ENCODE measurements at places on chromosomes 4 and X.

DNA sequence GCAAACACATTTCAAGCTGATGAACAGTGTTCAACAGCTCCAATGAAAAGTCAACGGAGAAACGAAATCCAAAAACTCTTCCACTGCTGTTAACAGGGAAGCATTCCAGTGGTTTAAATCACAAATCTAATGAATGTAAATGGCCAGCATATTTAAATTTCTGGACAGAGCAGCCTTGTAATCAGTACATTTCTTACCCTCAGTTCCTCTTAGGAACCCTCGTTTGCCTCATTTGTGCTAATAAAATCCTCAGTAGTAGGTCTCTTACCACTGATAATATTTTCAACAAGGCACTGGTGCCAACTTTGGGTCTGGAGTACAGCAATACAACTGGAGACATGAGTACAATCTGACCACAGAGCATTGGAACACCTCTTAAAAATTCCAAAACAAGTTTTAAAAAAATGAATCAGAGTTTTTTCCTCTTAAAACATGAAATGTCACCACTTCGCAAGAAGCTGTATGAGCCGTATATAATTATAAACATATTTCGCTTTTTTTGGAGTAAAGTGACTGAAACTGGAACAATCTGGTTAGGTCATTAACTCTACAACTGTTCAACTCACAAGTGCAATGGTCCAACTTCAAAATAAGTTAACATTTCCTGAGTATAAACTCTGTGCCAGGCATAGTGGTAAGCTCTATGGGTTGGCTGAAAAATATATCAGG is 211.2 kb downstream of the CPEB2 start:
- DNase-seq: no peak

DNA sequence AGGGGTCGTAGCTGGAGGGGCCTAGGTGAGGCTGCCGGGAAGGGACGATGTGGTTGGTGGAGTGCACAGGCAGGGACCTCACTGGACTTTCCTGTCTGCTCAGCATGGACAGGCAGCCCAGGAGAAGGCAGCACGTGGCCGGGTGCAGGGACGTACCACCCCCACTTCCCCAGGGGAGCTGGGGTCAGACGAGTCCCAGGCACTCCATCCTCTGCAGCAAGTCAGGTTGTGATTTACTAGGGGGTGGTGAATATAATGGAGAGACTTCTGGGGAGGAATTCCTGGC is 1.5 kb upstream of the CTBP1 start:
- DNase-seq: no peak

- no peak for DNase-seq
These were observed 141.5 kb upstream of the SMAD1 start for GRCh38 chr4:145340071-145340675.

DNA sequence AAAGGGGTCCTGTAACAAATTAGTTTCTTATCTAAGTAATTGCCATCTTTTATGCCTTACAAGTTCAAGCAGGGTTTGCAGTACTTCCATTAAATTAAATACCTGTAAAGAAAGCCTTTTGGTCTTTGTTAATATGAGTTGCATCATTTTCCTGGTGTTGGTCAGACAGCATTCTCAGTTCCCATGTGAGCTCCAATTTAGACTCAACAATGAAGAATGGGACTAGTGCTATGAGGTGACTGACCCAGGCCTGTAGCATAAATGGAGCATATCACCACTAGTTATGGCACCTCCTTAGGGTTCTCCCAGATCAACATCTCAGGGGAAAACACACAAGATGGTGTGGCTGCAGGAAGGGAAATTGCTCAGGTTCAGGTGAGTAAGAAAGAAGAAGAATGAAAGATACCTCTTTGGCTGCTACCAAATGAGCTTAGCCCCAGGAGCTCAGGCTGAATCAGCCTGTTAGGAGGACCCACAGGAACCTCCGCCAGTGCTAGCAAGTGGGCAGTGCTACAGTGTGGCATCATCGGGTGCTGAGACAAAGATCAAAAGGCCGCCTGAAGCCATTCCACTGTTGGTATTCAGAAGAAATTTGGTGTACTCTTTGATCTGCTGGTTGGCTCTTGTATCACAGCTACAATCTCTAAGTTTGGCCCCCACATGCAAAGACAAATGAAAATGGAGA is 1.8 kb downstream of the TTC29 start:
- no peak for DNase-seq

DNA sequence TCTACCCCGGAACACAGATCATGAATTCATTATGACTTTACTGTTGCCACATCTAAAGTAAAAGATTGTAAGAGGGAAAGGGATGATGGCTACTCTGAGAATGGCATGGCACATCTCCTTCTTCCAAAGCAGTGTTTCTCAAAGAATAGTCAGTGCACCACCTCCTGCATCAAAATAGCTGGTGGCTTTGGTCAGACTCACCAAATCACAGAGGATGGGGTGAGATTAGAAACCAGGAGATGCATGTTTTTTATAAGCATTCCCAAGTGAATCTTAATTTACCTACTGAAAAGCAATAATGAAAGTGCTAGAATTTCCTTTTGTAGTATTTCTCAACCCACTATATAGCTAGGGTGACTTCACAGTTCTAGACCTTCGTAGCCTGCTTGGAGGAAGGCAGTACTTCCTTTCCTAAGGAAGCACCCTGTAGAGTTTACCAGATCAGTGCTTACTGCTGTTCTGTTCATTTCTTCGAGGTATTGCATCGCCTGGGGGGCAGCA is 340.8 kb upstream of the KLF3 start:
- no peak for DNase-seq
